ENCODE measurements at places on chromosomes 11 and 22.

DNA sequence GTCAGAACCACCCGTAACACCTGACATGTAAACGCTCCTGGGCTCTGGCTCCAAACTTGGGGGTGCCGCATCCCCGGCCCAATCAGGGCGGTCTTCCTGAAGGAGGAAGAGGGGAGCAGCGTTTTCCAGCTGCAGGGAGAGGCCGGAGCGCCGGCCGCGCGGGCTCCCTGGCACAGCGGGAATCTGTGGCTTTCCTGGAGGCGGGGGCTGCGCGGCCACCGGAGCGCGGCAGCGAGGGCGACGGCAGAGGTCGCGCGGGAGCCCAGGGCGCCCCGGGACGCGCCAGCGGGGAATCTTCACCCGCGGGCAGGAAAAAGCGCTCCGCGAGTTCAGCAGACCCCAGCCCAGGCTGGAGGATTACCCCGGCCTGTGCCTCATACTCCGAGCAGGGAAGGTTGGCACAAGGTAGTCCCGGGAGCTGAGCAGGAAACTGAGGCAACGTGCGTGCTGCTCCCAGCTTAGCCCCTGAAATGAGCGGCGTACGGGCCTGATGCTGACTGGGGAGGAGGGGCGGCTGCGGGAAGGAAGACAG is 600 bp upstream of the ESAM start:
- DNase-seq, result no peak

- no peak for DNase-seq
Measured at GRCh38 chr11:30349885-30350284, 27.0 kb downstream of the ARL14EP start.

GRCh38 chr11:131470216-131470925 is 100.0 kb downstream of the NTM start:
- DNase-seq, result no peak

GRCh38 chr11:868394-868793 is 25.7 kb downstream of the TSPAN4 start:
- no peak for DNase-seq

DNA sequence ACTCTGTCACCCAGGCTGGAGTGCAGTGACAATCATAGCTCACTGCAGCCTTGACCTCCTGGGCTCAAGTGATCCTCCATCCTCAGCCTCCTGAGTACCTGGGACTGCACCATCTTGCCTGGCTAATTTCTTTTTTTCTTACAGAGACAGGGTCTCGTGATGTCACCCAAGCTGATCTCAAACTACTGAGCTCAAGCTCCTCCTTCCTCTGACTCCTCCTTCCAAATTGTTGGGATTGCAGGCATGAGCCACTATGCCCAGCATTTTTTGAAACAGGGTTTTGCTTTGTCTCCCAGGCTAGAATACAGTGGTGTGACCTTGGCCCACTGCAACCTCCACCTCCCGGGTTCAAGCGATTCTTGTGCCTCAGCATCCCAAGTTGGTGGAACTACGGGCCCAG is 358.3 kb upstream of the MTNR1B start:
- no peak for DNase-seq

DNA sequence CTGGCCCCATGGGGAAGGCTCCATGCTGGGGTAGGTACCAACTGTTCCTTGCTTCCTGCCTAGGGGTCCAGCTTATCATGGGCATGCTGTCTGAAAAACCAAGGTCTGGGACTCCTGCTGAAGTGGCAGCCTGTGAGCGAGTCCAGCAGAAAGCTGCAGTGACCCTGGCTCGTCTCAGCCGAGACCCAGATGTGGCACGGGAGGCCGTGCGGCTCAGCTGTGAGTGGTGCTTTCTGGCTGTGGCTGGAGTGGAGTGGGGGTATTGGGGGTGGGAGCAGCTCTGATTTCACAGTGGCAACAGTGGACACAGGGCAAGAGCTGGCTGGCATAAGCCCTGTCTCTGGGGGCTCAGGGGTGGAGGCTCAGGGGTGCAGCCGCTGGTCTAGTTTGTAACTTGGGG is 124.1 kb downstream of the INSC start:
- DNase-seq, result no peak

DNA sequence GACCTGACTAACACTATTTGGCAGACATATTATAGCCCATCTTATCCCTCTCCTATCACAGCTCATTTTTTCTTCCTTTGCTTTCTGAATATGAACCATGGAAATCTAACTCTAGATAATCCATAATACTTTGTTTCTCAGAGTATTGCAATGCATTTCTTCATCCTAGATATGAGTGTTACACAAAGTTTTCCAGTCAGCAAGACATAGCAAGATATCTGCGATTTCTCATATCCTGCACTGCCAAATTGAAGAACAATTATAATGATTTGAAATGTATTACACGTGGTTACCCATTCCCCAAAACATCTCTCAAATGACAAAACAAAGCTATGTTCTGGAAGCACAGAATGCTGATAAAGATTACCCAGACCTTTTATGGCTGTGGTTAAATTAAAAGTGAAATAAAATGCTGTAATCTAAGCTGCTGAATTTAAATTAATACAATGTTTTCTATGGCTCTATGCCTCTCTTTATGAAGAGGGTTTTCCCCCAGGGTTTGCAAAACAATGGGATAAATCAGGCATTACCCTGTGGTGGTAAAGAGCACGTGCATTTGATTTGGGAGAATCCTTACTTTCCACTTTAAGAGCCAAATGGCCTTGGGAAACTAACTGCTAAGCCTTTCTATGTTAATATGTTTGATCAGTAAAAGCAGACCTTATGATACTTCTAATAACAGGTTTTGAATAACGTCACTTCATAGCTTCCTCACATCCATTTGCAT is 1291.0 kb upstream of the CNTN5 start:
- DNase-seq, result no peak

GRCh38 chr11:1283906-1284305 is 25.5 kb downstream of the TOLLIP start:
- DNase-seq, result no peak
